Upper lobe of left lung (tissue), 6 donors: ENCODE measurements at places on chromosomes 7 and 10. TPM values are rescaled to one million over a fixed set of nuclear protein-coding genes. Genes with fewer than 3 reads are reported as not detected.

- no peak for DNase-seq
Observed at GRCh38 chr7:12436896-12437535, 33.4 kb upstream of the VWDE start.

DNA sequence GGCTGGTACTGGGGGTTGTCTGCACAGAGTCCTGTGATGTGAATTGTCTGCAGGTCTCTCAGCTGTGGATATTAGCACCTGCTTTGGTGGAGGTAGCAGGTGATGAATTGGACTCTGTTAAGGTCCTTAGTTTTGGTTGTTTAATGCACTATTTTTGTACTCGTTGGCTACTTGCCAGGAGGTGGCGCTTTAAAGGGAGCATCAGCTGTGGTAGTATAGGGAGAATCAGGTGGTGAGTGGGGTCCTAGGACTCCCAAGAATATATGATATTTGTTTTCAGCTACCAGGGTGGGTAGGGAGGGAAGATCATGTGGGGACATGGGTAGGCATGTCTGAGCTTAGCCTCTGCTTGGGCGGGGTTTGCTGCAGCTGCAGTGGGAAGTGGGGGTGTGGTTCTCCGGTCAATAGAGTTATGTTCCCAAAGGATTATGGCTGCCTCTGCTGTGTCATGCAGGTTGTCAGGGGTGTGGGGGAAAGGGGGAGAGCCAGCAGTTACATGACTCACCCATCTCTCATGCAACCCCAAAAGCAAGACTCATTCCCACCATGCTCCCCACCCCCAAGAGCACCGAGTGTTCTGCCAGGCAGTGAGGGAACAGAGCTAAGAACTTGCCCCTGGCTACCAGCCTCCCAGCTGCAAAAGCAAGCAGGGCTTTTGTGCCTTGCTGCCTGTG, 53.7 kb upstream of the ZNF273 start:
- DNase-seq: no peak

DNA sequence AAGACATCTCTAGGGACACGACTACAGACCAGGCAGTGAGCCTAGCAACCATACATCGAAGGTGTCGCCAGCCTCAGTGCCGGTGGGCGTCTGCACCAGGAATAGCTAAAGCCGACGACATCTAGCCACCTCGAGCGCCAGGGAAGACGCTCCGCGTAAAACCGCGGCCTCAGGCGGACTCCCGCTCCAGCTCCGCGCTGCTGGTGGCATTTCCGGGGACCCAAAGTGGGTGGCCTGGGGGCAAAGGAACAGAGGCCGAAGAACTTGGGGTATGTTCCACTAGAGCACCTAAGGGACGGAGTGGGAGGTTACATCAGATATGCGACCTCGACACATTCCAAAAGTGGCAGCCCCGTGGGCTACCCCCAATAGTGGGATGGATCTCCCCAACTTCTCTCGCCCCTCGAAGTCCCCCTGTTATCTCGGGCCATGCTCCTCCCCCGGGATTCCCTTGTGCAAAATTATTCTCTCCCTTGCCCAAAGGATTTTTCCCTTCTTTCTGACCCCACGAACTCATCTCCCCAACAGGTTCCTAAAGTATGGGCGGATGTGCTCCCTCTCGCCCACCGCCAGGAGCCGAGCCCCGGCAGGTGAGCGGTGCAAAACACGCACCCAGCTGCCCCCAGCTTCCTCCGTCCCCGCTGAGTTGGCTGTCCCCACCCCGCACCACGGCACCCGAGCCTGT, 1.2 kb downstream of the KCNMA1 start:
- peak; percentile 48 for DNase-seq

DNA sequence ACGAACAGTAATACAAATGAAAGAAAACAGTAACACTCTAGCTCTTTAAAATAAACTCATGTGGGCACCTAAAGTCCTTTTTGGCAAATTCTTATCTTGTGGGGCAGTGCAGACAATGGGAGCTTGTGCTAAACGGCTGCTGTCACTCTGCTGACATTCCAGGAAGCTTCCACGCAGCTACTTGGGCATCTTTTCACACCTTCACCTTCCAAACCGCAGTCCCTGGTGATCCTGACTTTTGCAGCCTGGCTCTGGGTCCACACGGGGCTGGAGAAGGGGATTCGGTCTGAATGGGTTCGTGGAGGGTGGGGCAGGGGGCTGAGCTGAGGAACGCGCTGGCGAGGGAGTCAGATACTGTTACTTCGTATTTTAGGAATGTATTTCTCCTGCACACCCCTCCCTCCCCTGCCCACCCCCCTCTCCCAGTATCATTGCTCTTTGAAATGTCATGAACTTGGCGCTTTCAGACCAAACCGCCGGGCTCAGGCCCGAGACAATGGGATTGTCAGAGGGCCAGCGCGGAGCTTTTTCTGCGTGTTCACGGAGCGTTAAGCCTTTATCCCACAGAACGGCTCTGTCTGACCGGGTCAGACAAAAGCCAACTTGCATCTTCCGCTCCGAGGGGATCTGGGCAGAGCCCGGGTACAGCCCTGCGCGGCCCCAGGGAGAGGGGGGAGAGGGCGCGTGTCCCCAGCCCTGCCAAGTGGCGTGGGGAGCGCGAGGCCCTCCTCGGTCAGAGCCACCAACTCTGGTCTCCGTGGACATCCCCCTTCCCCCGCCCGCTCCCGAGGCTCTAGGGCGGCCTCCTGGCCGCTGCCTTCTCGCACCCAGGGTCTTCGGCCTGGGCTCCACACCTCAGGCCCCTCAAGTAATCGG, 76.7 kb upstream of the EN2 start:
- DNase-seq: no peak

- no peak for DNase-seq
Observed at GRCh38 chr10:58818900-58819299, 306.2 kb downstream of the BICC1 start.

GRCh38 chr7:135710417-135711138, 17.4 kb downstream of the SLC13A4 start:
- DNase-seq: no peak

GRCh38 chr7:96992192-96993005, 13.0 kb upstream of the DLX6 start:
- DNase-seq: peak; percentile 64

Gene SEC31B
- 7.6 TPM for total RNA-seq

Gene GIMAP4
- 34.0 TPM for total RNA-seq

Gene GDF2
- not detected for total RNA-seq

Gene ARHGAP21
- total RNA-seq: 81.4 TPM
